NCI-H2107 (cell line): ENCODE measurements at places on chromosomes 3 and 15.

DNA sequence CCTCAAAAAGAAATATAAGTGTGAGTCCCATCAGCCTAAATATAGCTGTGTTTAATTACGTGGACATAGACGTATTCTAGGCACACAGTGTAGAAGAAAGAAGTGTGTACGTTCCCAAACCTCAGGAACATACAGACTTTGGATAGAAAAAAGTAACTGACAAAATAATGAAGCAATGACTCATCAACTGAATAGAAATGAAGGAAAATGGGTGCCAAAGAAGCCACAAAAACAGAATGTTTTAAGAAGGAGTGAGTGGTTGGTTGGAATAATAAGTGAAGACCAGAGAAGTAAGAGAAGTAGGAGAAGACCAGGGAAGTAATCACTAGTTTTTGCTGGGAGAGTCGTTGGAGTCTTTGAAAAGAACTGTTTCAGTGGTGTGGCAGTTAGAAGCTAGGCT, 518.1 kb downstream of the ROBO1 start:
- DNase-seq: no peak

DNA sequence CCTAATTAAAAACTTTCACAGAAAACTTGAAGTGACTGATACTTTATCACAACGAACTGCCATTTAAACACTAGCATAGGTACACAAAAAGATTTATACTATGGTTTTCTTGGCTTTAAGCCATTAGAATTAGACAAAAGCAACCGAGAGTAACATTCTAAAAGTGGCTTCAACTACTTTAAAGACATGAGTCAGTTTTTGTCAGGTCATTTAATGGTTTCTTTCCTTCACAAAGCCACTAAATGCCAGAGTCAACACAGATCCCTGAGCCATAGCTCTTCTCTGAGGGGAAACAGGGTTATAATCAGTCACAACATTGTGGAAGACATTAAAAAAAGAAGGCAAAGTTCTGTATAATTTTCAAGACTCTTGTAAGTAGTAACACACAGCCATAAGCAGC, 54.6 kb downstream of the CAPN3 start:
- DNase-seq: no peak

GRCh38 chr3:23262766-23263165, 59.6 kb downstream of the UBE2E2 start:
- DNase-seq: no peak

- DNase-seq: peak; percentile 98
Observed at GRCh38 chr3:127304121-127304744, 16.4 kb upstream of the PRR20G start.

DNA sequence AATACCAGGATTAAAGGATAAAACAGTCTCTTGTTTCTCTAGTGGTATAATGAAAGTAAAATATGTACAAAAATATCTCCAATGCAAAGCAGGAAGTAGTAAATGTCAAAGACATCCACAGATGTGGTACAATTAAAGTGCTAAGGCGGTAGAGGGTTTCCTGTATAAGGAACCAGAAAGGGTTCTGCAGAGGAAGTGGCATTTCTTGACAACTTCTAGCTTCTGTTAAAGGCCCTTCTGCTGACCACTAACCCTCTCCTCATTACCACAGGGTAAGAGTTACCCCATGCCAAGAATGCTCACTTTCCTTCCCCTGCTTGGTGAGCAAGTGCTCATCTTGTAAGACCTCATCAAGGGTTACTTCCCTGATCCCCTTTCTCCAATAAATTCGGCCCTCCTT, 883.6 kb upstream of the NR2F2 start:
- DNase-seq: no peak

DNA sequence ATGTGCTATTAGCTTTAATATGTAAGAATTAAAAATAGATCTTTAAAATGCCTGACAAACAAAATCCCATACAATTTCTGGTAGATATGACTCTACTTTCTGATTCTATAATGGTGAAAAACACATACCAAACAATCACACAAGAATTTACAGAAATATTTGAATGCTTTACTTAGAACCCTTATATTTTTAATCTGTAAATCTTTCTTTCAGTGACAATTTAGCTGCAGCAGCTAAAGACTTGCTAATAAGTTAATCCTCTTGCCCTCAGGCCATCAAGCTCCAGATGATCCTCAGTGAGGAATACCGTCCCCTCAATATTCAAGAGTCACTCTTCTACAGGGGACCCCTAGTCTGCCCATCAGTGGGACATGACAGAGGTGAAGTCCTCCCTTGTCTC, 55.6 kb downstream of the C3orf80 start:
- no peak for DNase-seq

DNA sequence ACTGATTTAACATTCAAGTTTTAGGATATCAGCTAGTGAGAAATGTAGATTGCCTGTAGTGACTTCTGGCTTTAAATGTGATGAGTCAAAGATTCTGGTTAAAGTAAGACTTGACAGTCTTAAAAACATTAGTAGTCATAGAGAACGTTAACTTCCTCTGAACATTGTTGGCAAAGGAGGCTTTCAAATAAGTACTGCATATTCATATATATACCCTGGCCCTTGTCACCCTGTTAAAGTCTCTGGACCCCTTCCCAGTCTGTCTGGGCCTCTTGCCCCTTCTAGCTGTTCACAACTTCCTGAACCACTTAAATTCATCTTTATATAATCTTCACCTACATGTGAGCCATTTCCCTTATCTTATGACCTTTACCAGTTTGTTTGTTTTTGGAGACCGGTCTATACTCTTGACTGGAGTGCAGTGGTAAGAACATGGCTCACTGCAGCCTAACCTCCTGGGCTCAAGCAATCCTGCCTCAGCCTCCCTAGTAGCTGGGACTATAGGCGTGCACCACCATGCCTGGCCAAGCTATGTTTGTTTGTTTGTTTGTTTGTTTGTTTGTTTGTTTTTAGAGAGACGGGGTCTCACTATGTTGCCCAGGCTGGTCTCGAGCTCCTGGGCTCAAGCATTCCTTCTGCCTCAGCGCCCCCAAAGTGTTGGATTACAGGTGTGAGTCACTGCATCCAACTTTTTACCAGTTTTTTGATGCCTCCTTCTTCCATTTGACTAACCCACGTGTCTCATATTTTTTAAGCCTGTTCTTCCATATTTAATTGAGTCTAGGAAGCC, 64.4 kb upstream of the CRTC3 start:
- DNase-seq: no peak

- DNase-seq: no peak
Observed at GRCh38 chr3:86029590-86029989, 961.4 kb downstream of the VGLL3 start.

DNA sequence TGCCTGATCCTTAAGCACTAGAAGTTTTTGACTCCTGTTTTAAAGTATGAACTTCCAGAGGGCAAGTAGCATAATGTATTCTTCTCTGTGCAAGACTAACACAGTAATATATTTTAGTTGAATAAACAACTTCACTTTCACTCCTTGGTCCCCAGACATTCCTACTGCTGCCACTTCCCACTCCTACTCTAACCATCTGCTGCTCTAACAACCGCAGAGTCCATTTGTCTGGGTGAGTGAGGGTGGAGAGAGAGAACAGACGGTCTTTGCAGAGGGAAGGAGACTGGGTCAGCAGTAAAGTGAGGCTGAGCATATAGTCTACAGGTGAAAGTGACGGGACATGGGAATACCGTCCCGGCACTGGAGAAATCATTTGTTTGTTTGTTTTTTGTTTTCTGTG, 301.0 kb upstream of the SLCO3A1 start:
- DNase-seq: no peak

DNA sequence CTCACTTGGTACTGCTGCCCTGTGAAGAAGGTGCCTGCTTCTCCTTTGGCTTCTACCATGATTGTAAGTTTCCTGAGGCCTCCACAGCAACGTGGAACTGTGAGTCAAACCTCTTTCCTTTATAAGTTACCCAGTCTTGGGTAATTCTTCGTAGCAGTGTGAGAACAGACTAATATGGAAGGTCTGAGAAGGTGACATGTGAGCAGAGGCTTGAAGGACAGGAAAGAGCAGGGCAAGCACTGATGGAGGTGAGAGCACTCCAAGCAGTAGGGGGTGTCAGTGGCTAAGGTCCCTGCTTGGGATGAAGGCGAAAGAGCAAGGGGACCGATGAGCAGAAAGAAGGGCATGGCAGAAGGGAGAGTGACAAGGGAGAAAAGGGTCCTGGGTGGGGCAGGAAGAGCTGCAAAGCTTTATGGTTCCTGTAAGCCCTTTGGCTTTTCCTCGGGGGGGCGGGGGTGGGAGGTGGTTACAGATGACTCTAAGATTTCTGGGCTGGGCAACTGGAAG, 3.5 kb downstream of the EIF4E3 start:
- no peak for DNase-seq

DNA sequence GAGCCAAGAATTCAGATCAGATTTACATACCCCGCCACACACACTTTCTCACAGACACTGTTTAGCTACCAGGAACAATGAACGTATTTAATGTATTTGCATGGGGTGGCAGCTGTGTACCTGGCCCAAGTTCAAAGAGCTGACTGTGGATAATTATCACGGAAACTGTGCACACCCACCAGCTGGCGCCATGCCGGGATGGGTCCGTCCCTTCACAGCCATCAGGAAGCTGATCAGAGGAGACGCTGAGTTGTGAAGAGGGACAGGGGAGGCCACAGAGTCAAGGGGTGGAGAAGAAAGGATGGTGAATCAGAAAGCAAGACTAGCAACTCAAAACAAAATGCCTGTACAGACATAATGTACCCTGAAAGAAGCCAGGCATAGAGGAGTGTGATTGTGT, 13.1 kb upstream of the PLA2G4D start:
- no peak for DNase-seq

DNA sequence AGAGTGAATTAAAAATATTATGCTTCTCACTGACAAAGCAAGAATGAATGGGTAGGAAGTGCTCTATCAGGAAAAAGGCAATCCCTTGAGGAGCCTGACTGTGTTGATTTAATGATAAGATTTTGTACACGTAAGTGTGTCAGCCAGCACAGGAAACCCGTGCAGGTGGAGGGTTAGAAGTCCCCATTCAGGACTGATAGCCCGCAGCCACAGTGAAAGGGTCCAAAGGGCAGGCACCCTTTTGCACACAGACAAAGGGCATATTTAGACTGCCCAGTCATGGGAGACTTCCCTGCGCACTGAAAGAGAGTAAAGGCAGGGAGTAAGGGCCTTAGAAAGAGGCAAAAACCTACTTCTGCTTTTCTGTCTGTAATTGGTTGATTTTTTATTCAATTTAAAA, 26.4 kb upstream of the SKIL start:
- DNase-seq: no peak

- no peak for DNase-seq
Observed at GRCh38 chr3:64972793-64973192, 285.0 kb upstream of the ADAMTS9 start.

GRCh38 chr3:101229681-101230080, 90.7 kb downstream of the IMPG2 start:
- no peak for DNase-seq

GRCh38 chr15:31974855-31975829, 55.2 kb upstream of the CHRNA7 start:
- no peak for DNase-seq

GRCh38 chr3:100108464-100109079, 5.7 kb downstream of the FILIP1L start:
- peak; percentile 36 for DNase-seq

DNA sequence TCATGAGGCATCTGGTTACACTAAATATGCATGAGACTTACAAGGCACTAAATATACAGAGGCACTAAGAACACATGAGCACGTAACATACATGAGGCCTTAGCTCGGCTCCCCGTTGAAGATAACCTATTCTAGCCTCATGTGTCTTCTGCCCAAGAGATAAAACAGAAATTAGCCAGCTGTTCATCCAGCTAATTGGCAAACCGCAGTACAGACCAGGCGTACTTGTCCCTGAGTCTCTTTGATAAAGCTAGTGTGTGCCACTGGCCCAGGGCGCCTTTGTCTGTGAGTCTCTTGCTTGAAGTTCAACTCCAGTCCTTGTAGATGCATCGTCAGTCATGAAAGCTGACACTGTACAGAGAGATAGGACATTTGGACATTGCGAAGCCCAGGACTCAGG, 121.9 kb upstream of the SPATA12 start:
- no peak for DNase-seq

DNA sequence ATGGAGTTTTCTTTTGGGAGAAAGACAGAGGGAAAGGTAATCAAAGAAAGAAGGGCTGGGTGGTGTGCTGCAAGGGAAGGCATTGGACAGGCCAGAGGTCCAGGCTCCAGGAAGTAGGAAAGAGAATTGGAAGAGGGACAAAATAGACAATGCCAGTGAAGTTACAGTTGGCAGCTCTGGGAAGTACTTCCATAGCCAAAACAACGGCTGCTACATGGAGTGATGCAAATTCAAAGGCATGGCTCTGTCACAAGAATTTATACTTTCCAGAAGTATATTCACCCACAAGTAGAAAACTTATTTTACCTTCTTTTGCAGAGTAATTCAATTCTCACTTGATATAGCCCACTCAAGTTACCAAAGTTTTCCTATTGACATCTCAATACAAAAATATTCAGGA, 191.5 kb downstream of the TNIK start:
- DNase-seq: no peak

DNA sequence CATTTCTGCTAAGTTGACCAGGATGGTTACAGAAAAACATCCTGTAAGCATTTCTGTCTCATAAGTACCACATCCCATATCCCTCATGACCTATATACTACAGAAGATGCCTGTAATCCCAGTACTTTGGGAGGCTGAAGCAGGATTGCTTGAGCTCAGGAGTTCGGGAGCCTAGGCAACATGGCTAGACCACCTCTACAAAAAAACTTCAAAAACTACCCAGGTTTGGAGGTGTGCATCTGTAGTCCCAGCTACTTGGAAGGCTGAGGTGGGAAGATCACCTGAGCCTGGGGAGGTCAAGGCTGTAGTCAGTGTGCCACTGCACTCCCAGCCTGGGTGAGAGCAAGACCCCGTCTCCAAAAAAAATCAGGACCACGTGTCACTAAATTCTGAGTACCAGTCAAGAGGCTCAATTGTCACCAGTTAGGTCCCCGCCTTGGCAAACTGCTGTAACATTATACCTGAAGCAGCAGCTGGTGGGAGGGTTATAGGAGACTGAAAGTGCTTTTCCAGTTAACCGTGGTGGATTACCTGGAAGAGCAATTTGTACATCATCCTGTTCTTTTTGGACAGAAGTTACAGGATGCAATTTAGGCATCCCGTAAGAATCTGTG, 6.2 kb downstream of the RPL32 start:
- no peak for DNase-seq

DNA sequence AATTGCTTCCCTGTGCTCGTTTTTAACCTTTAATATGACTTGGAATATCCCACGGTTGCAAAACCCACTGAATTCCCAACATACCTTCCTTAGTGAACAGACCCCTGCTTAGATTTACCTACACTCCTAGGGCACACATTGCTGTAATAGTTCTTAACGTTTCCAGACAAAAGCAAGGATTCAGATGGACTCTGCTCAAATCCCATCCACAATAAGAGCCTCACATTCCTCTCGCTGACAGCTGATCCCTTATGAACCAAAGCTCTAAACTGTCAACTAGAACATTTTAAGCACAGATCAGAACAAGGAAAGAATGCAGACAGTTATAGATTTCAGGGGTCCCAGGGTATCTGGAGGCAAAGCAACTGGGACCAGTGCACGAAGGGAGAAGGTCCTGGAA, 248.3 kb upstream of the ICE2 start:
- DNase-seq: no peak

GRCh38 chr3:130960139-130960795, 66.4 kb downstream of the ASTE1 start:
- no peak for DNase-seq

GRCh38 chr3:155870945-155871745, 695 bp downstream of the GMPS start:
- no peak for DNase-seq

GRCh38 chr15:45117308-45118130, 3.4 kb downstream of the DUOXA2 start:
- no peak for DNase-seq

GRCh38 chr3:124107104-124107890, 115.4 kb upstream of the ROPN1 start:
- no peak for DNase-seq
